ENCODE measurements at places on chromosomes 7 and 10.
A peak's percentile ranks its signal among the peaks of the same experiment; 100 is the strongest.

DNA sequence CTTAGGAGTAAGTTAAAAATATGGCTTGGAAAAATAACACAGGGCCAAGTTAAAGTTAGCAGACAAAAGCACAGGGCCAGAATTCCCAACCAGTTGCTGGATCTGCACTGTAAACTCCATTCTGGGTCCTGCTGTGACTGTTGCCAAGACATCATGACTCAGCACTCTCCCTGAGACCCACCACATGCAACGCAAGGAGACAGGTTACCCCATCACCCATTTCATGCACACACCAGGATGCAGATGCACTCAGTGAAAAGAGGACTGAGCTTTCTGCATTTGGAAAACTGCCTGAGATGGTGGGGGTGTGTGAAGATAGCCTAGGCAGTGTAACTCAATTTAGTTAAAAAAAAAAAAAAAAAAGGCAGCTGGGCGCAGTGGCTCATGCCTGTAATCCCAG is 97.6 kb upstream of the ZNF438 start:
- peak; percentile 12 for DNase-seq

DNA sequence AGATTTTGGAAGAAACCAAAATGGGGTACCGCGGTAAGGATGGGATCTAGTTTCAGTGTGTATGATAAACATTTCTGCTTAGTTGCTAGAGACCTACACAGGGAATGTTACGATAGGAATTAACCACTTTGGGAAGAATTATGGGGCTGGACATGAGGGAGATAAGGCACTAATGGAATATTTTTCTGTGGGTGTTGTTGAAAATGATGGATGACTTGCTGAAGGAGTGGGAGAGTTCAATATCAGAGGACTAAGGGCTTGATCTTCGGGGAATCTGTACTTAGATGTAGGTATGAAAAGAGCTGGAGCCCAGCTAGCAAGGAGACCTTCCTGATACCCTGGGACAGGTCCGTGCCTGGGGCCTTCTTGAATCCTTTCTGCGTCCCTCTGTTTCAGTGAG is 303.7 kb downstream of the EXOC4 start:
- peak; percentile 22 for DNase-seq

- DNase-seq: no peak
Measured at GRCh38 chr7:45053401-45053800, 35.4 kb downstream of the NACAD start.

DNA sequence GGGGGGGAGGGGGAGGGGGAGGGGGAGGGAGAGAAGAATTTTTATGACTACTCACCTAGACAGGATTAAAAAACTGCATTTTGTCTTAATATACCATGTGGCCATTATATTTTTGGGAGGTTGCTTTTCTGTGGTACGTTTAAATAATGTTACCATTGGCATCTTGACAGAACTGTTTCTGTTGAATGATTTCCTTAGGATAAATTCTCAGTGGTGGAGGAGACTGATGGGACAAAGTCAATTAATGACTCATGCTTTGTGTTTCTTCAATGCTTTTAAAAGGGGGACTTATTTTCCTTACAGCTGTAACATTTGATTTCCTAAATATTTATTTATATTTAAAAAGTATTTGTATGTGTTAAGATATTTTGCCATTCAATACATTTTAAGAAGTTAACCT is 13.7 kb downstream of the AGR2 start:
- no peak for DNase-seq

DNA sequence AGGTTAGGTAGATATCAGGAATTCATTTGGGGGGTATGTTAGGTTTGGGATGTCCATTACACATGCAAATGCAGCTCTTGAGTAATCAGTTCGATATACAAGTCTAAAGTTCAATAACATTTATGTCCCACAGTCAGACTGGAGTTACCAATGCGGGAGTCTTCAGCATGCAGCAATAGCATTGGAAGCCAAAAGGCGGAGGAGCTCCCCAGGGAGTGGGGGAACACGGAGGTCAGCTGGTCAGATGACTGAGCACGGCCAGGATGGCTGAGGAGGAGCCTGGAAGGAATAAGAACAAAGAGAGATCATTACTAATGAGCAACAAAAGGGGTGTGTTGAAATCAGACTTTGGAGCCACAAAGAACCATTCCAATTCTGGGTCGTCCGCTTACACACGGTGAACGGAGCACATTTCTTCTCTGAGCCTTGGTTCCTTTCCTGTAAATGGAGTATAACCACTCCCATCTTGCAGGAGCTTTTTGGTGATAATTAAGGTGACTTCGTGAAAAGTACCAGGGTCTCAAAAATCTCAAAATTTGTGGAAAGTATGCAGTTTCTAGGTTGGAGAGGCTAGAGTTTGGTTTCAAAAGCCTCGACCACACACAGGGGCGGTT is 478 bp upstream of the ZNF22 start:
- DNase-seq: no peak

DNA sequence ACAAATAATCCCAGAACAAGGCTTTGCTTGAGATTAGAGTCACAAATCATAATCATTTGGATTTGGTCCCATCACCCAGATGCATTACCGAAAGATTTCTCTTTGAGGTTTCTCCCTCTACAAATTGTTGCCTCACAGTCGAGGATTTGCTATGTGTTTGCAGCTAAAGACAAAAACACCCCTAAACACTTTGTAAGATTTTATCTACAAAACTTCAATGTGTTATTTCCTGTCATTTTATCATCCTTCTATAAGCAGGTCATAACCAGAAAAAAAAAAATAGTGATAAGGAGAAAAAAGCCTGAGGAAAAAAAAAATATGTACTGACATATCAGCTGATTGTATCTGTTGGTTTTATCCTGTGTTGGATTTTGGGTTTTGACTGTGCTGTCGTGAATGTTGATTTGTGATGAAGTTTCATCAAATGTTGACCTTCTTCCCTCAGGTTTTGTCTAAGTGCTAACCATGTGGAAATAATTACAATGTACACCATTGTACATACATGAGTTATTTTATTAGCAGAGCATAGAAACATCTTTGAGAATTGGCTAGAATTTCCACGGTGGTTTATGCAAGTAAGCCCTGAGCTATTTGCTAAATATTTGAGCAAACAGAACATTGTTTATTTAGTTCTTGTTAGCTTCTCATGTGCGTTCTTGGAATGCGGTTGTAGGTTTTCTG is 274.4 kb downstream of the NEBL start:
- peak; percentile 42 for DNase-seq

DNA sequence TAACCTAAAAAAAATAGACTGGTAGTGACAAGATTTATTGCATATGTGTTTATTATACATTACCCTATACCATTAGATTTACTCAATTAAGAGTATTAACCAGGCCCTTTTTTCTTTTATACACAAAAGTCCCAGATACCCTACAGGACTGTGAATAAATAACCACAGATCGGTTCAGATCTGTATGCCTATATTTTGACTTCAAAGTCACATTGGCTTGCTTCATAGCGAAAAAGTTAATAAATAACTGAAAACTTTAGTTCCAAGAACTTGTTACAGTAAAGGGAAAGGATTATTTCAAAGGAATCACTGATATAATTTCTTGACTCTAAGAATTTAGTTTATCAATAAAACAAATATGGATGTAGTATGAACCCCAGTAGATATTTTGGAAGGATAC is 41.8 kb upstream of the FMC1 start:
- DNase-seq: no peak

- DNase-seq: no peak
Measured at GRCh38 chr10:42781893-42782445, 626 bp upstream of the BMS1 start.

DNA sequence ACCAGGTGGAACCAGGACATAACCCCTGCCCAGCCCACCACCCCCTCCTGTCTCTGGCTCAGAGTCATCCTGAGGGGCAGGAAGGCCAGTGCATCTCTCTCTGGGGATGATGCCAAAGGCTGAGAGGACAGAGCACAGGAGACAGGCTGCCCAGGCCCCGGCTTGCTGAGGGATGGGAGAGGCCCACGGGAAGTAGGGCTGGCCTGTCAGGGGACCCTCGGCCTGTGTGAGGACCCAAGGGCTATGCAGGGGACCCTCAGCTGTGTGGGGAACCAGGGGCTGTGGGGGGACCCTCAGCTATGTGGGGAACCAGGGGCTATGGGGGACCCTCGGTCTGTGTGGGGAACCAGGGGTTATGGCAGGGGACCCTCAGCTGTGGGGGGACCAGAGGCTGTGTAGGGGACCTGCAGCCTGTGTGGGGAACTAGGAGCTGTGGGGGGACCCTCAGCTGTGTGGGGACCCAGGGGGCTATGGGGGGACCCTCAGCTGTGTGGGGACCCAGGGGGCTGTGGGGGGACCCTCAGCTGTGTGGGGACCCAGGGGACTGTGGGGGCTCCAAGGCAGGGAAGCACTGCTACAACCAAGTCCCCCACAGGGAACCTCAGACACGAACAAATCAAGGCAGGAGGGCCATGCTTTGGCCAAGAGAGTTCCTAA is 27.7 kb downstream of the EBF3 start:
- DNase-seq: no peak

- no peak for DNase-seq
Measured at GRCh38 chr7:7816084-7816483, 97.7 kb upstream of the RPA3 start.

- DNase-seq: peak; percentile 63
Measured at GRCh38 chr10:114304017-114304570, 65.0 kb downstream of the VWA2 start.

- peak; percentile 55 for DNase-seq
Measured at GRCh38 chr10:59372543-59372942, 10.2 kb upstream of the FAM13C start.

GRCh38 chr10:75738924-75739323 is 307.5 kb downstream of the LRMDA start:
- DNase-seq: no peak

GRCh38 chr7:28483908-28484605 is 71.7 kb downstream of the CREB5 start:
- DNase-seq: peak; percentile 42

GRCh38 chr10:69385454-69386350 is 31.0 kb downstream of the TACR2 start:
- no peak for DNase-seq

DNA sequence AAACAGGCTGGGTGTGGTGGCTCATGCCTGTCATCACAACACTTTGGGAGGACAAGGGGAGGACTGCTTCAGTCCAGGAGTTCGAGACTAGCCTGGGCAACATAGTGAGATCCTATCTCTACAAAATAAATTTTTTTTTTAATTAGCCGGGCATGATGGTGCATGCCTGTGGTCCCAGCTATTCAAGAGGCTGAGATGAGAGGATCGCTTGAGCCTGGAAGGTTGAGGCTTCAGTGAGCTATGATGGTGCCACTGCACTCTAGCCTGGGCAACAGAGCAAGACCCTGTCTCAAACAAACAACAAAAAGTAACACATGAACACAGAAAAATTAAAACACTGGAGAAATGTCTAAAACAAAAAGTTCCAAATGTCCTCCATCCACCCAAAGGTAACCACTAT is 22.9 kb downstream of the PIK3AP1 start:
- DNase-seq: no peak

GRCh38 chr10:35565602-35566081 is 39.5 kb upstream of the GJD4 start:
- DNase-seq: no peak

DNA sequence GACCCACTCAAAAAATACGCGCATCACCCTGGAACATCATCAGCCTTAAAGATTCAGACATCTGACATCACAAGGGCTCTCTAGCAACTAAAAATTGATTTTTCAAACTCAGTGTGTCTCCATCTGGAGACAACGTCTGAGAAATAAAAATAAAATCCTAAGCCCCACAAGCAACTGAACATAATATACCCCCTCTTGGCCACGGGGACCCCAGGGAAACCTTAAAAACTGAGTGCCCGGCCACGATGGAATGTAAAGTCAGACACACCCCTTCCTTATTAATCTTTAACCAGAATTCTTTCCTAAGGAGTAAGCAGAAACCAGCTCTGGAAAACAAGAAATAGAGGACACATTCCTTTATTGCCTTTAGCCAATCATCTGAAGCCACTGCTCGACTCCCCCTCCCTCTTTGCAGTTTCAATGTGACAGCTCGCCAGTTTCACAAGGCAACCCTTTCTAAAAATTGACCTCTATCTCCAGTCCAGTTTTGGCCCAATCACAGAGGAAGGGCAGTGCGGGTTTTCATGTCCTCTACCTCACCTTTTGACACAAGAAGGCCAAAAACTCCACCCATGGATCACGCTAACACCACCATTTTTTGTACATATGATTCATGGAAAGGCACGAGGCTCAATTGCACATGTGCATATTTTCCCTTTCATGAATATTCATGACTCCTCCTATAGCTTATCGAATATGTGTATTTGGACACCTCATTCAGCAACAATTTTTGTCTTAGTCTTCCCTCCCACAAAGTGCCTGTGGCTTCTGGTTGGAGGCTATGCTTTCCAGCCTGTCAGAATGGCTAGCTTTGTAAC is 24.2 kb downstream of the IFIT3 start:
- peak; percentile 98 for DNase-seq

DNA sequence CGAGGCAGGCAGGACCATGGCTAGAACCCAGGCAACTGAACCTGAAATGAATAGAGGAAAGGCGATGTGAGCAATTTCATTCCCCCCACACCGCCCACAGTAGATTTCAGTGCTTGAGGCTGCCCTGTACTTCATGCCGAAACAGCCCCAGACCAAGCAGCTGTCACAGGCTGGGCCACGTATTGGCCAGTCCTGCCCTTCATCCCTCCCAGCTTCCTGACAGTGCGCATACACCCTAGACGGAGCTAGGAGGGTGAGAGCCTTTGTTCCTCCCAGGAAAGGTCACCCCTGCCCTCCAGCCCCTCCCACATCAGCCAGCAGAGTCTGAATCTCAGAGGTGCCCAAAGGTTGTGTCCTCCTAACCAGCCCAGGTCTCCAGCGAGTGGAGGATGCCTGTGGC is 98.8 kb downstream of the ZMIZ1 start:
- DNase-seq: no peak

DNA sequence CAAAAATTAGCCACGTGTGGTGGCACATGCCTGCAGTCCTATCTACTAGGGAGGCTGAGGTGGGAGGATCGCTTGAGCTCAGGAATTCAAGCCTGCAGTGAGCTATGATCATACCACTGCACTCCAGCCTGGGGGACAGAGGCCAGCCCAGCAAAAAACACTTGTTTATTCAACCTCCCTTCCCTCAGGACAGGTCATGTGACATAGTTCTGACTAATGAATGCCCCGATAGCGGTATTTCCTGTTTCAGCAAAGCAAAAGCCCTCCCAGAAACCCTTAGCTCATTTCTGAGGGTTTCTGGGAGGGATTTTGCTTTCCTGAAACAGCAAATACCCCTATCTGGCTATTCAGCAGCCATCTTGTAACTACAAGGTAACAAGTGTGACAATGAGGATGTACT is 157.1 kb downstream of the GATA3 start:
- peak; percentile 28 for DNase-seq

DNA sequence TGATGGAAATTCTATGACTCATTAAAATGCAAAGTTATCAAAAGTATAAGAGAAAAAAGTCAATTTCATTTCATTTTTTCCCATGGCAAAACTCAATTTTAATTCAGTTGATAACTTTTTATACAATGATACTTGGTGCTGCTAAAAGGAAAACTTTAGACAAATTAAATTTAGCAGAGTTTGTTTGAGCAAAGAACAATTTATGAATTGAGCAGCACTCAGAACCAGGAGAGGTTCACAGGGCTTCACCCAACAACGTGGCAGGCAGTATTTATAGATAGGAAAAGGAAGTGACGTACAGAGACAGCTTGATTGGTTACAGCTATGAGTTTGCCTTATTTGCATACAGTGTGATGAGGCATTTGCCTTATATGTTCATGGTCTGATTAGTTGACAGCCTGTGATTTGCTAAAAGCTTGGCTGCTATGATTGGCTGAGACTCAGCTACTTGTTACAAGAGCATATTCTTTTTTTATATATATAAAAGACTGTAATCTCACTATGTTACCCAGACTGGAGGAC is 157.2 kb upstream of the CELF2 start:
- no peak for DNase-seq

GRCh38 chr10:103614306-103615158 is 121.0 kb downstream of the NEURL1 start:
- no peak for DNase-seq

GRCh38 chr10:36185097-36185496 is 543.0 kb upstream of the FZD8 start:
- DNase-seq: no peak
